Common myeloid progenitor, CD34-positive (primary cell): ENCODE measurements at places on chromosomes 5 and 9.
A peak's percentile ranks its signal among the peaks of the same experiment; 100 is the strongest.

DNA sequence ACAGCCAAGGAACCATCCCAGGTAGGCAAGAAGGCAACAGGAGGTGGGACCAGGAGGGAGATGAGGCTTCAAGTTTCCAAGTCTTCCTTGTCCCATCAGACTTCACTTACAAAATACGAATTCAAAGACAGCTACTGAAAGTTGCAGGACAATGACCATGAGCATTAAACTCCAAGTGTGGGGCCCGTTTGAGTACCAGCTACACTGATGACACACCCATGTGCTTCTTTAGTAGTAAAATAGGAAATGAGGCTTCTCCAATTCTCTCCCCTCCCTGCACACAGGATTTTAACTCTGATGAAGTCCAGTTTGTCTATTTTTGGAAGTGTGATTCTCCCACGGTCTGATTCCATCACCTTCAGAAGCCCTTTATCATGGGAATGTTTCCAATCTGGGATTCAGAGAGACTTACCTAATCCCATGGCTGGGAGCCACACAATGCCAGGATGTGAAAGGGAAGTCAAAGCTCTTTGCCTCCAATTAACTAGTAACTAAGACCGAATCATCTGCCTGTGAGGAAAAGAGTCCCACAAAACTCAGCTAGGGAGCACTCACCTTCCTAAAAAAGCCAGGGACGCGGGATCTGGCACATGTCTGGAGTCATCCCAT lies 222.8 kb upstream of the MSX2 start:
- DNase-seq: no peak

- peak; percentile 56 for DNase-seq
Measured at GRCh38 chr9:36144309-36145232, 8.0 kb downstream of the GLIPR2 start.

DNA sequence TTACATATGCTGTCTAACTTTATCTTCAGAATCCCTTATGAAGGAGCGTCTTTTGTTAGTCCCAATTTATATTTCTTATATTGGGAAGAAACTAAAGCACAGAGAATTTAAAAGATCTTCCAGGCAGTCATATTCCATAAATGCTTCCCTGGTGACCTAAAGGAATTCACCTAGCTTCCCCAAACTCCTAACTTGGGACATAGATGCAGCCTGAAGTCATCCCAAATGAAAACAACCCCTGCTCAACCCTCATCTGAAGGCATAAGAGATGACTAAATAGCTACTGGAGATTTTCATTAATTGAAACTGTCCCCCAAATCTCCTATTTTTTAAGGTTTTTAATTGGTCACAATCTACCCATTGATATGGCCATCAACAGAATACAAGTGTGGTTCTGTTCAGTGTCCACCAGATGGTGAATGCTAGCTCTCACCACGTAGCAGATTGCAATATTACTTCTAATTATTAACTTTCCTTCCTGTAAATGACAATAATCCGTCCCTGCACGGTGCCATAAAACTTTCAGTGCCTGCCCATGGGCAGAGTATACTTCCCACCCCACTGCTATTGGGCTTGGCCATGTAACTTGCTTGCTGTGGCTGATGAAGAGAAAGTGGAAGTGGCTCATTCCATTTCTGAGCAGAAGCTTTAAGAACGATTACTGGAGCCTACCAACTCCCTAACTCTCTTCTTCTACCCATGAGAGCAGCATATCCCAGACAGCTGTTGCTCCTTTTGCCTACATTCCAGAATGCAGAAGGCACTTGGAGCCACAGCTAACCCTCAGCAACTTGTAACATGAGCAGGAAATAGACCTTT lies 18.7 kb downstream of the PRUNE2 start:
- no peak for DNase-seq

GRCh38 chr5:128252756-128253155 lies 169.2 kb downstream of the SLC12A2 start:
- no peak for DNase-seq

GRCh38 chr5:36153298-36153677 lies 1.4 kb downstream of the SKP2 start:
- DNase-seq: no peak

DNA sequence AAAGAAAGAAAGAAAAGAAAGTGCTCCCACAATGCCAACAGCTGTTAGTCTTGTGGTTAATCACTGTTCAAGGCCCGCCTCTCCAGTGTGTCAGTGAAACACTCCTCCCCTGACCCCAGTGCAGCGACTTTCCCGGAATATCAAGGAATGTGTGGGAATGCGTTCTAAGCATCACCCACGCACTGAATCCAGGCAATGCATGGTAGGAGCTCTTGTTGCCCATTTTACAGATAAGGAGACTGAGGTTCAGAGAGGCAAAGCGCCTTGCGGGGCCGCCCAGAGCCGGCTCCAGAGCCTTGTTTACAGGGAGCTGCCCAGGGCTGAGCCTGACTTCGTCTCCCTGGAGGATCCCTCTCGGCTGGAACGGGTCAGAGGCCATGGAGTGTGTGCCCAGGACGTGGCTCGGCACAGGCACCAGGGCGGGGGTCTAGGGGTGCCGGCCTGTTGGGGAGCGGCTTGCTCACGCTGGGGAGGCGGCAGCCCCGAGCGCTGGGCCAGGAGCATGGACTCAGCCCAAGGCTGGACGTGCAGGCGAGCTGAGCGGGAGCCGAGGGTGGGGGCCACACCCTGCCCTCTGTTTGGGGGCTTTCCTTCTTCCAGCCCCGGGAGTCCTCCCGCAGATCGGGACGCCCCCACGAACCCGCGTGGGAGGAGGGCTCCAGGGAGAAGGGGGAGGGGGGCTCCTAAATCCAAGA lies 823 bp downstream of the ST6GALNAC6 start:
- DNase-seq: peak; percentile 46

DNA sequence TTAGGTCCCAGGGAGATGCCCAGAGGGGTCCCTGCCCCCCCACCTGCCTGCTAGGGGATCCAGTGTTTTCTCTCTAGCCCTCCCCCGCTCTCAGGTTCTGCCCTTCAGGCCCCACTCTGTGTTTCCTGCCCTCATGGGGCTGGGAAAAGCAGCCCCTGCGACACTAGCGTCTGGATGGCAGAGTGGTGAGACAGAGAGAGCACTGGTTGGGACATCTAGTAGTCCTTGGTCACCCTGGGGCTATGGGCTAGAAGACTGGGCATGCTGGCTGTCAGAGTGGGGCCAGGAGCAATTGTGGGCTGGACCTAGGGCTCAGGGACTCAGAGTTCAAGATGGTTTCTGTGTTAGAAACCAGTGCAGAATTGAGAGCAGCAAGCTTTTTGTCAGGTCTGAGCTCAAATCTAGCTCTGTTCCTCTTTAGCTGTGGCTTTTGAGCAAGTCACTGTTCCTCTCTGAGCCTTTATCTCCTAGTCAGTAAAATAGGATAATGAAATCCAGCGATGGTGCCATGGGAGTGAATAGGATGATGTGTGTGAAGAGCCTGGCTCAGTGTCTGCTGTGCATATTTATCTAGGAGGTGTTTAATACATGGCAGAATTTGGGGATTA lies 39.0 kb downstream of the RGS3 start:
- no peak for DNase-seq

DNA sequence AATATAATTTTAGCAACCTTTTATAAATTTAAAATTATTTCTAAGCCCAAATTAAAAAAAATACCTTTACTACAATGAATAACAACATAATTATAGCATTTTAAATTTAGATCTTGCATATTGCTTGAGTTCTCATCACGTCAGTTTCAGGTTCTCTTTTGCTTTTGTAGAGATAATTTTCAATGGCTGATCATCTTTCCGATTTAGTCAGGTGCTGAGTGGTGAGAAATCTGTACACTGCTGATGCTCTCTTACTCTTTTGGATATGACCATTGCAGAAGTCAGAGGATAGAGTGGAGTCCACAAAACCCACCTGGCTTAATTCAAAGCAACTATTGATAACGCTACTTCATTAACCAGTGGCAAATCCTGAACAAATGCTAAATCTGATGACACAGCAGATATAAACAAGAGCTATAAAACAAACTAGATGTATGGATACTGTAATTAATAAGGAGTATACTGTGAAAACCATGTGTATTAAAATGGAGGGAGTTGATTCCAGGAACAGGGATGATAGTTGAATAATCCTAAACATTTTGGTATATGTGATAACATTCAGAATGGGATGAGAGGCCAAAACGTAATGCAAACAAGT lies 394.8 kb downstream of the CSNK1G3 start:
- no peak for DNase-seq

- no peak for DNase-seq
Measured at GRCh38 chr5:137218471-137218870, 280.7 kb downstream of the SPOCK1 start.

GRCh38 chr5:61563401-61563800 lies 231.3 kb downstream of the ZSWIM6 start:
- DNase-seq: no peak

DNA sequence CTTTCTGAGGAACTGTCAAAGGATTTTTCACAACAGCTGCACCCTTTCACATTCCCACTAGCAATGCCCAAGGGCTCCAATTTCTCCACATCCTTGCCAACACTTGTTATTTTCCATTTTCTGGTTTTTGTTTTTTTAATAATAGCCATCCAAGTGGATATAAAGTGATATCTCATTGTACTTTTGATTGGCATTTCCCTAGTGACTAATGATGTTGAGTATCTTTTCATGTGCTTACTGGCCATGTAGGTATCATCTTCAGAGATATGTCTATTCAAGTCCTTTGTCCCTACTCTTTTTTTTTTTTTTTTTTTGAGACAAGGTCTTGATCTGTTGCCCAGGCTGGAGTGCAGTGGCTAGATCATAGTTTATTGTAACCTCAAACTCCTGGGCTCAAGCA lies 115.8 kb upstream of the HAND1 start:
- DNase-seq: no peak

DNA sequence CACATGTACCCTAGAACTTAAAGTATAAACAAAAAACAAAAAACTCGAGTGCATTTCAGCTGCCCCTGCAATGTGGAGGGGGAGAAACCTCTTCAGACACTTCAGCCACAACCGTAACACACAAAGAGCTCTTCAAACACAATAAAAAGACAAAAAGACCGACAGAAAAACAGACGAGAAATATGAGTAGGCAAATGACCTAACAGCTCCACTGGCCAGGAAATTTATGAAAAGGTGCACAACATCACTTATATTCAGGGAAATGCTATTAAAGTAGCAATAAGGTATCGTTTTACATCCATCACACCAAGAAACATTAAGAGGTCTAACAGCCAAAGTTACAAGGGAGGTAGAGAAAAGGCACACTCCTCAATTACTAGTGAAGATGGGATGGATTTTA lies 6.2 kb downstream of the ZBED3 start:
- DNase-seq: no peak

DNA sequence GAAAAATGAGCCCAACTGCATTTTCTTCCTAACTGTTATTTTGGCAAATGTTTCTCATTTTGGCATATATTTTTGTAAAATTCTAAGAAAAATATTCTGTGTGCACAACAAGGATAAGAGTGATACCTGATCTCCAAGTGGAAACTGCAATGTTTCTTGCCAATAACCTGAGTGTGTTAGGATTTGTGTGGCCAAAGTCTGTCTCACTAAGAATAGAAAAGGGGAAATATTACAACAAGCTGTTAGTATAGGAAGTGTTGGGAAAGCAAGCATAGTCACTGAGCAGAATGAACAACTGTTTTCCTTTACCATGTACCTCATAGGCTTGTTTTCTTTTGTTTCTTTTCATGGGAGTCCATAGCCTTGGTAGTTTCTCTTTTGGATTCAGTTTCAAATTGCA lies 624.2 kb downstream of the MTRR start:
- no peak for DNase-seq

- no peak for DNase-seq
Measured at GRCh38 chr5:43606351-43606750, 3.4 kb downstream of the NNT start.

- DNase-seq: no peak
Measured at GRCh38 chr5:180142021-180142765, 66.8 kb downstream of the RASGEF1C start.

- DNase-seq: peak; percentile 73
Measured at GRCh38 chr9:129962889-129963703, 79.9 kb downstream of the FNBP1 start.

DNA sequence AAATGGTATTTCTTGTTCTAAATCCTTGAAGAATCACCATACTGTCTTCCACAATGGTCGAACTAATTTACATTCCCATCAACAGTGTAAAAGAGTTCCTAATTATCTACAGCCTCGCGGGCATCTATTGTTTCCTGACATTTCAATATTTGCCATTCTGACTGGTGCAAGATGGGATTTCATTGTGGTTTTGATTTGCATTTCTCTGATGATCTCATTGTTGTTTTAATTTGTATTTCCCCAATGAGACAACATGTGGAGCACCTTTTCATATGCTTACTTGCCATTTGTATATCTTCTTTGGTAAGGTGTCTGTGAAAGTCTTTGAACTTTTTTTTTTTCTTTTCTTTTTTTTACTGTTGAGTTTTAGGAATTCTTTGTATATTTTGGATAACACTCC lies 473.6 kb downstream of the KCTD16 start:
- DNase-seq: no peak

DNA sequence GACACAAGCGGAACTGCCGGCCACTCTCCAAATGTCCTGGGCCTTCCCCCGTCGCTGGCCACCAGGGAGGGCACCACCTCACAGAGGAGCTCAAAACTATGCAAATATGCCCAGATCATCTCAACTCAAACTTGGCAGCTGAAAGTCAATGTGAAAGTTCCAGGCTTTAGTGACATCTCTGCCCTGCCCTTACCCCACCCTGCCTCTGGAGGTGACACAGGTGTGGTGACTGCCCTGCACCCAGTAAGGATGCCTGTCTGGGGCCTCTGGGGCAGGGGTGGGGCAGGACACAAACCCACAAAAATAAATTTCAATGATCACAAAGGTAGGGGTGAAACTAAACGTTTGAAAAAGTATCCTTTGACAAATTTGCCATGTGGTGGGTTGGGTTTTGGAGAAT lies 213.4 kb downstream of the HSPA4 start:
- DNase-seq: no peak

DNA sequence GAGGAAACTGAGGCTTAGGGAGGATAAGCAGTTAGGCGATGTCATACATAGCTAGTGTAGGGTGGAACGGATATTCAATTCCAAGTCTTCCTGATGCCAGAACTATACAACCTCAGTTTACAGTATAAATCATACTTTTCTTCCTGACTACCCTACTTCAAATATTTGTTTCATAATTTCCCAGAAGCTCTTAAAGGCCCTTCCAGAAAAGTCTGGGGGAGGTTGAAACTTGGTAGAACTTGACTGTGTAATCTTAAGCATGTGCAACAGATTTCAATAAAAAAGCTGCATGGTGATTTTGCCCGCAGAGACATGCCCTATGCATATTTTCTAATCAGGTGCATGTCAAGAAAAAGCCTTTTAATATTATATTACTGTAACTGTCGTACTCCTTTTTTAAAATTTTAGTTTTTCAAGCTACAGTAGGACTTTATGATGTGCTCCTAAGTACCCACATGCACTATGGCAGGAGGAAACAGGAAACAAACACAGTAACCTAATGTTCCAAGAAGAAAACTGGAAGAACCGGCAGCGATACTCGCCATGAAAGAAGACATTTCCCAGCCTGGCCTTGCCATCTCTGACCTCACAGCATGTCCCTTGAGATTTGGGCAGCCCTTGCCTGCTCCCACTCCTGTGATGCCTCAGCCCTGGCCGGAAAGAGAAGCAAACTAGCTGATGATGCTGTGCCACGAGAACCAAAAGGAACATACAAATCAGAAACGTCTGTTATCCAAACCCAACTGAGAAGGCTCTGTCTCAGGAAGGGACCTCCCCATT lies 266.0 kb downstream of the EFNA5 start:
- DNase-seq: no peak

GRCh38 chr9:128947277-128947526 lies 201 bp downstream of the DOLK start:
- DNase-seq: no peak
